Activated T-helper 2 cell treated with anti-CD3 and anti-CD28 coated beads, Interferon-gamma antibody, Interleukin-2, Interleukin-4, amounts not matched to agents 10 μg/mL and 5 μg/mL and 100 μg/mL, durations not matched to agents 14 hours and 24 hours and 36 hours (primary cell): ENCODE measurements at places on chromosomes 5 and 9.

GRCh38 chr9:137428841-137429545 lies 5.8 kb downstream of the NOXA1 start:
- DNase-seq: no peak

DNA sequence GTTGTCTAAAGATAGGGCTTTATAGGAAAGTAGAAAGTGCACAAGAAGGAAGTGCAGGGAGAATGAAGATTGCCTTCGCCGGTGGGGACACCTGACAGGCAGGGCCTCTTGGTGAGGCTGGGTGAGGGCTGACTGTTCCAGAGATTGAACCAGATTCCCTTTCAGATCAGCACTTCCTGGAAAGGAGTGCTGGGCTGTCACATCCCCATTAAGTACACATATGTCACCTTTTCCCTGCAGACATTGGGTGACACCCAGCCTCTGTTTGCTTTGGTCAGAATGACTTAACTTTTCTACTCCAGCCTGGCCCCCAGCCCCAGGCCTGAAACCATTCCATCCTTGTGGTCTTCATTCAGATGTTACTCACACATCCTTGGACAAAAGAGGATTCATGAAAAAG lies 7.4 kb upstream of the SHROOM1 start:
- no peak for DNase-seq

DNA sequence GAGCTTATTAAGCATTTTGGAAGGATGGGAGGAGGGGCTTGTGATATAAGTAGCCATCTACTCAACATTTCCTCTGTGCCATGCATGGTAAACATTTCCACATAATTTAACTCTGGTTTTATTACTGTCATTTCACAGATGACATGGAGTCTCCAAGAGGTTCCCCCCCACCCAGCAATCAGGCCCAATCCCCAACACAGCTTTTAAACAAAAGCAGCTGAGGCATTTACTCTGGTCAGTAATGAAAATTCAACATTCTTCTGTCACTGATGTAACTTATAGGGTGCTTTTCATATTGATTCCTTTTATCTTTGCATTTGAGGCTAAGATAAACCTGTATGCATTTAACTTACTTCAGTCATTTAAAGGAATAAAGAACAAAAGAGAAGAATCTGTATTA lies 128.1 kb downstream of the COL23A1 start:
- no peak for DNase-seq

- DNase-seq: no peak
Measured at GRCh38 chr5:175700991-175701390, 43.1 kb downstream of the HRH2 start.

GRCh38 chr9:18536554-18536953 lies 62.6 kb downstream of the ADAMTSL1 start:
- no peak for DNase-seq

- no peak for DNase-seq
Measured at GRCh38 chr9:77947651-77948050, 84.0 kb downstream of the GNAQ start.
